Uterus (tissue), 4 donors: ENCODE measurements at places on chromosomes 5 and 9.
A peak's percentile ranks its signal among the peaks of the same experiment; 100 is the strongest.

DNA sequence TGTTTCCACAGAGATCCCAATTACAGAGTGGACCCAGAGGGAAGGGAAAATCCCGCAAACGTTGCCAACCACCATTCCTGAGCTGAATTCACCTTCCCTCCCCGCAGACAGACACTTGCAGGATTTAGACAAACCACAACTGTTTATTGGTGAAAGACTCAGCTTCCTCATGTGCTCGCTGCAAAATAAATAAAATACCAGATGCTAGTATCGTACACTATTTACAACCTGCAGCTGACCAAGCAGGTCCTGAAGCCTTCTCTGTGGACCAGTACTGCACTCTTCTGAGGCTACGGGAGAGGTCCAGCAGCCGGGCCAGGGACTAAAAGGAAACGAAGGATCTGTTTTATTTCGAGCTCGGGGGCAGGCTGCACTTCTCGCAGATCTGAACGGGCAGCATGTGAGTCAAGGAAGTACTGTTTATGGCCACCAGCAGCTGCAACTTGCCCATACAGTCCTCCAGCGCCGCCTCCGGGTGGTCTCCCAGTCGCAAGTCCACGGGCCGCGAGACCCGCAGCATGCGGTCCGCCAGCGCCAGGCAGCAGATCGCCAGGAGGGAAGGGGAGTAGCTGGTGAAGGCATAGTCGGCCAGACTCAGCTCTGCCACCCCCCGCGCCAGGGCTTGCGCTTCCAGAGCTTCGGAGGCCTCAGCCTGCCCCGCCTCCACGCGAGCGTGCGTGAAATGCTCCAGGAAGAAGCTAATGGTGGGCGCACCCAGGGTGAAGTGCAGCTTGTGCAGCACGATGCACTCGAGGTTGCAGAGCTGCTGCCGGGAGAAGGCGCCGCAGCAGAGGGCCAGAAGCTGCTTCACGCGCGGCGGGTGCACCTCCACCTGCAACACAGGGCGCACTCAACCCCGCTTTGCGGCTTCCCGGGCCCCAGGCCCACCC, 2.1 kb downstream of the CCNO start:
- no peak for DNase-seq

GRCh38 chr9:130129432-130130061, 42.7 kb upstream of the NCS1 start:
- no peak for DNase-seq

GRCh38 chr5:126309860-126310259, 113.3 kb upstream of the GRAMD2B start:
- DNase-seq: no peak

DNA sequence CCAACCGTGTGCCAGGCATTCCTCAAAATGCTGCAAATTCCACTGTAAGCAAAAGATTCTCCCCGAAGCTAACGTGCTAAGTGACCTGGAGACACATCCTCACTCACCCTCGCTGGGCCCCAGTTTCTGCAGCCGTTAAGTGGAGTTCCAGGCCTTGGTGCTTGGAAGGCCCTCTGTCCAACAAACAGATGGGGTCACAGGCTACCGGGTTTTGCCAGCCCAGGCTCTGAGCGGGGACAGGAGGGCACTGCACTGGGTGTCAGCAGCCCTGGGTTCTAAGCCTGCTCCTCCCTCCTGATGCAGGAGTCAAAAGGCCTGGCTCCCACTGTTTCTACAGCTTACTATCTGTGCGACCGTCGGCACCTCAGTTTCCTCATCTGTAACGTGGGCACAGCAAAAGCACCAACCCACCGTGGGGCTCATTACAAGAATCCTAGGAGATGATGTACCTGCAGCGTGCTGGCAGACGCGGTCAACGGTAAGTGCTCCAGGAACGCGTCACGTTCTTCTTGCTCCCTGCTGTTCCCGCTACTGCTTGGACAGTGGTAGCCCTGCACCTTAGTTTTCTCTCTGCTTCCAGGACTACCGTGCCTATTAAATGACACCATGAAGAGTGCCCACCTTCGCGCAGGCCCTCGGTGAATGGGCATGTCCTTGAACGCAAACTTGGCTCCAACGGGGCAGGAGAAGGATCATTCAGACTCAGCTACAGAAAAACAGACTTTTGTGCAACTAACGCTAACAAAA, 84.8 kb downstream of the ADAMTS2 start:
- DNase-seq: peak; percentile 11

GRCh38 chr9:99850736-99851499, 29.2 kb downstream of the NR4A3 start:
- DNase-seq: no peak

DNA sequence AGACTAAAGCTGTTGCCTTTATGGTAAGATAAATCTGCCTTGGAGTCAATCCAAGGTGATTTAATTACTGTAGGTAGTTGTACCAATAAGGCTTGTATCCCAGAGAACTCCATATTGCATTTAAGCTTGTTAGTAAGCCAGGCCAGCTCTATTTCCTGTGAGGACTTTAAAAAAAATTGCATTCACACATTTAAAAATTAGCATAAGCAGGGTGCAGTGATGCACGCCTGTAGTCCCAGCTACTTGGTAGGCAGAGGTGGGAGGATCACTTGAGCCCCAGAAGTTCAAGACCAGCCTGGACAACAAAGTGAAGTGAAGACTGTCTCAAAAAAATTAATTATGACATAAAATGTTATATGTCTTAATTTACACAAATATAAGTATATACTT, 28.7 kb upstream of the ABL1 start:
- no peak for DNase-seq

DNA sequence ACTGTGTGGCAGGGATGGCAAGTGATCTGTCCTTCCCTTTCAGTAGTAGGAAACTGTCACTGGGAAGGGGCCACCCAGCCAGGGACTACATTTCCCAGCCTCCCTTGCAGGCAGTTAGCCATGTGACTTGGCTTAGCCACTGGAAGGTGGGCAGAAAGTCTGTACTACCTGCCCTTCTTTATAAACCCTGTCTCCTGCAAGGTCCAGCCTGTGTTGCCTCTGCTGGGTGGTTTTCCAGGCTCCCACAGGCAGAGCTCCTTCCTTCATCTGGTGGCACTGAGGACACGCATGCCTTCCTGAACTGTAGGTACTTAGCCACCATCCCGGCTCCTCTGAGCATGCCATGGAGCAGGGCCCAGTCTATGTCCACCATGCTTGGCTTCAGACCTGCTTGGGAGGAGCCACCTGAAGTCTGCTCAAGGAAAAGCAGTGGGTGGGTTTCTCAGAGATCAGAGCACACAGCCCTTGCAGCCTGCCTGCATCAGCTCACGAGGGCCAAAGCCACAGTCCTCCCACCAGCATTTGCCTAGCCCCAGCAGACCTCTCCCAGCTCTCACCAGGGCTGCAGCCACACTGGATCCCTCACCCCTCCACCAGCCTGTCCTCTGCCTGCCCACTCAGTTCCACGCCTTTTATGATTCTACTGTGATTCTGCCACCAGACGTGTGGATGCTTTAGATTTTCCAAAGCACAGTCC, 16.7 kb upstream of the SLC25A51 start:
- DNase-seq: no peak

DNA sequence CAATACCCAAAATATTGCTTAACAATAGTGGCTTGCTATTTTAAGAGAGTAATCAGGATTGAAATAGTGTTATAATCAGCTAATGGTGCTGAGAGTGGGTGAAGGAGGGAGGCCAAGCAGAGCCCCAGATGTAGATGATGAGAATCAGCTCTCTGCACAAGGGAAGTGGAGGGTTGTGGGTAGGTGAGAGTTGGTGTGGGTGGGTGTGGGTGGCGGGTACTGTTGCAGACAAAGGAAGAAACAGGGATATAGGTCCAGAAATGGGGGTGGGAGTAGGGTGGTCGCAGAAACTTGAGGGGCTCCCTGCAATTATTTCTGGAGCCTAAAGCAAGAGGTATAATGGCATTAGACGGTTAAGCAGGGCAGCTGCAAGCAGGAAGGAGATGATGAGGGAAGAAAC, 7.4 kb upstream of the ADCY2 start:
- DNase-seq: no peak

DNA sequence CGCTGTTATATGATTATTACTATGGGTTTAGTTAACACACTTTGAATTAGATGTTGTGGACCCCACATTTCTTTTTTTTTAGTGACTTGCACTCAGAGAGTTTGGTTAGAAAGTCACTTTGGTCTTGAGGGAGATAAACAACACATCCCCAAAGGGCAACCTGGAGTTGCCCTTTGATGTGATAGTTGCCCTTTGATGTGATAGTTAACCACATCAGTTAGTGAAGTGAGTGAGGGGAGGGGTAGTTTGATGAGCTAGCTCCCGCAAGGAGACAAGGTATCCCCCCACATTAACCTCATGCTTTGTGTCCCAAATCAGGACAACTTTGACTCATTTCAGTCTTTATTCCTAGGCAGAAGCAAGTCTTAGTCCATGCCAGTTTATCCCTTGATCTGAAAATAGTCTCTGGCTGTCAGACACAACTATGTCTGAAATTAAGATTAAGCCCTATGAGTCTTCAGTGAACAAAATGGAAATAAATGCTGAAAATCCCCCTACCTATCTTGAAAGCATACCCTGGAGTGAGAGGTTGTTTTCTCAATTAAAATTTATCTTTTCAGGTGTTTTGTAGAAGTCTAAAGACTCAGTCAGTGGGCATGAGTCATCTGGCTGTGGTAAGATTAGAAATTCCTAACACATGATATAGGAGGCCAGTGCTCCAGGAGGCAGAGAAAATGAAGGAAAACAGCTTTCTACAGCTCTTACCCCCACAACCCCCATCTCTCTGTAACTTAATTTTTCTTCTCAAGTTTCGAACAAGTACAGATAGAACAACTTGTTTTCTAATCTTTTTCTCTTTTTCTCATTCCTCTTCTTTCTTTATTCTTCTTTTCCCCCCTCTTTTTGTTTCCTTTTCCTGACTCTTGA, 208.9 kb upstream of the DMRTA1 start:
- no peak for DNase-seq

- no peak for DNase-seq
Observed at GRCh38 chr5:22985446-22985845, 132.3 kb upstream of the CDH12 start.

GRCh38 chr5:170221327-170221741, 11.5 kb upstream of the C5orf58 start:
- DNase-seq: no peak

- DNase-seq: no peak
Observed at GRCh38 chr9:131593936-131594665, 48.8 kb downstream of the PRRT1B start.

DNA sequence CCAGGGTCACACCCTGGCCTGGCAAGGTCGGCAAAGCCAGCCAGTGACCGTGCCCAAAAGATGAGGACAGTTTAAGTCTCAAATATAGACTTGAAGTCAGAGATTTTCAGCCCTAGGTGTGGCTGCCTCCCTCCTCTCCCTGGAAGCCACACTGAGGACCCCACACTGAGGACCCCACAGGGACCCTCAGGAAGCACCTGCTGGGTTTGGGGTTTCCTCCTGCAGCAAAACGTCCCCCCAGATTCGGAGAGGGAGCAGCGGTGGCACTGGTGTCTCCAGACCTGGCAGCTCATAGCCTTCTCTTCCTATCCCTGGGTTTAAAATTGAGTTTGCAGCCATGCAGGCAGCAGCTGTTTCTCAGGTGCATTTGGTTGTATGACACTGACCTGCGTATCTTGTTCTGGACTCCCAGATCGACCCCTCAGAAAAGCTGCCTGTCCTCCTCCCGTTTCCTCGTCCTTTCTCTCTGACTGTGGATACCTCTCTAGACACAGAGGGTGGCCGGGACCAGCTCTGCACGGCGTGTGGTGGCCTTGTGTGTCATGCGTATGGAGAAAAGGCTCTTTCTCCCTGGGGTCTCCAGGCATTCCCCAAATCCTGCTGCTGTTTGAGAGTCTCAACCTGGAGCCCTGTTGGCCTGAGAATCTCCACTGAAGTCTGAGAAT, 36.6 kb downstream of the MRPL36 start:
- no peak for DNase-seq

GRCh38 chr9:71637926-71638325, 130.4 kb downstream of the CEMIP2 start:
- no peak for DNase-seq

- peak; percentile 71 for DNase-seq
Observed at GRCh38 chr5:40904205-40904993, 4.9 kb upstream of the C7 start.

- DNase-seq: no peak
Observed at GRCh38 chr5:143924311-143924978, 112.5 kb downstream of the HMHB1 start.

DNA sequence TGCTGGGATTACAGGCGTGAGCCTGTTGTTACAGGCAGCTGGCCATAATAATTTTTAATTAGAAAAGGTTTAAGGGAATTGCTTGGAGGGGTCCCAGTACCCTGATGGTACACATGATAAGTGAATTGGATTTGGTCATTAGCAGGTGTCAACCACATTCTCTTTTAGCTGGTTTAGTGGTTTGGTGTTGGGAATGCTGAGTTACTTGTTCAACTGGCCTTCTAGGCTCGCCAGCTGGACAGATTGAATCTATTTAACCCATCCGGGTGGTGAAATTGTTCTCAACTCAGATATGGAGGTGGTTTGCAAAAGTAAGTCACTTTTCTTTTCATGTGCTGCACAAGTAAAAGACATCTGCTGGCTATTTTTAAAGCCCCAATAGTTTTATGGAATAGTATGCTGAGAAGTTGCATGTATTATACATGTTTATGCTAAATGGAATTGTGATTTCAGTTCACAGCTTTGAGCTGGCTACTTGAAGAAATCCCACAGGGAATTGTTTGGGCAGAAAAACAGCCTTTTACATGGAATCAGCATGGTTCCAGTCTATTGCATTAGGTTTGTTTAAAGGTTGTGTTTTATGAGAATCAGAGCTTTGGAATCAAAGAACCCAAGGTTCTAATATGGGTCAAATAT, 149.8 kb upstream of the SLC28A3 start:
- DNase-seq: no peak

DNA sequence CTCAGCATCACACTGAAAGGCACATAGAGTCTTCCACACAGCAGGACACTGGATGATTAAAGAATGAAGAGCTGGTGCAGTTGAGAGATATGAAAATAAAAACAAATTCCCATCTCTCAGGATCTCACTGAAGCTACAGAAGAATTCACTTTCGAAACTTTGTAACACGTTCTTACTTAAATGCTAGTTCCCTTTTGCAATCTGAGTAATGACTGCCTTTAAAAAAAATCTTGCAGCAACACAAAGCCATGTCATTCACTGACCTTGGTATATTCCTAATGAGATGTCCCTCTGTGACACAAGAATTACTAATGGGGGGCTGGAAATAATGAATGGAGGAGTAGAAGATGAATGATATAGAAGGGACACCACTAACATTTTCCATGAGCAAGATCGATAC, 201.8 kb downstream of the GLIS3 start:
- no peak for DNase-seq
